Left colon (tissue), 2 donors: ENCODE measurements at places on chromosomes 16 and 17. TPM values are rescaled to one million over a fixed set of nuclear protein-coding genes. Genes with fewer than 3 reads are reported as not detected.

RAB26 gene
- total RNA-seq: 24.9 TPM

C17orf50 gene
- total RNA-seq: not detected

DNAI2 gene
- total RNA-seq: not detected

PDE6G gene
- 0.34 TPM for total RNA-seq

CNGB1 gene
- 0.17 TPM for total RNA-seq

CRHR1 gene
- total RNA-seq: not detected

GNAO1 gene
- 14.1 TPM for total RNA-seq

SSTR5 gene
- 0.25 TPM for total RNA-seq

C16orf96 gene
- not detected for total RNA-seq

TNP2 gene
- not detected for total RNA-seq

MYH13 gene
- 0.03 TPM for total RNA-seq

CDC6 gene
- total RNA-seq: 9.0 TPM

QPRT gene
- 47.4 TPM for total RNA-seq

RRAD gene
- 4.4 TPM for total RNA-seq

CD300E gene
- total RNA-seq: not detected

HBA2 gene
- total RNA-seq: 14.0 TPM

CMTM1 gene
- 3.4 TPM for total RNA-seq

ERN2 gene
- 199 TPM for total RNA-seq

EEF2KMT gene
- total RNA-seq: 9.5 TPM

GALR2 gene
- not detected for total RNA-seq

PPM1E gene
- total RNA-seq: 0.03 TPM

APOBR gene
- 49.8 TPM for total RNA-seq

TRPV3 gene
- 0.43 TPM for total RNA-seq

PTX4 gene
- not detected for total RNA-seq

RARA gene
- total RNA-seq: 56.4 TPM

EVI2B gene
- 3.7 TPM for total RNA-seq

HSF5 gene
- not detected for total RNA-seq

MILR1 gene
- 0.82 TPM for total RNA-seq

RASD1 gene
- total RNA-seq: 24.6 TPM

SMIM5 gene
- total RNA-seq: 15.4 TPM

KANSL1 gene
- 81.9 TPM for total RNA-seq

PIRT gene
- 0.58 TPM for total RNA-seq

KRT39 gene
- not detected for total RNA-seq

DYNLL2 gene
- 35.0 TPM for total RNA-seq

TPSG1 gene
- 124 TPM for total RNA-seq
